ENCODE measurements at places on chromosomes 13 and 19.

DNA sequence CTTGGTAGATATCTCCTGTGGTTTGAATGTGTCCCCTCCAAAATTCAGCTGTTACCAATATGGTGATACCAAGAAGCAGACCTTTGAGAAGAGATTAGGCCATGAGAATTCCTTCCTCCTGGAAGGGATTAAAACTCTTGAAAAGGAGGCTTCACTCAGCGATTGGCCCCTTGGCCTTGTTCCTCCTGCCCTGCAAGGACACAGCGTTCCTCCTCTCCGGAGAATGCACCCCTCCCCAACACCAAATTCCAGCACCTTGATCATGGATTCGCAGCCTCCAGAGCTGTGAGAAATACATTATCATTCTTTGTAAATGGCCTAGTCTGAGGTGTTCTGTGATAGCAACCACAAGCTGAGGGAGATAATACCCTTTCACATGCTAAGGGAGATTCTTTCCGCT is 34.5 kb upstream of the ARHGEF7 start:
- no peak for DNase-seq

DNA sequence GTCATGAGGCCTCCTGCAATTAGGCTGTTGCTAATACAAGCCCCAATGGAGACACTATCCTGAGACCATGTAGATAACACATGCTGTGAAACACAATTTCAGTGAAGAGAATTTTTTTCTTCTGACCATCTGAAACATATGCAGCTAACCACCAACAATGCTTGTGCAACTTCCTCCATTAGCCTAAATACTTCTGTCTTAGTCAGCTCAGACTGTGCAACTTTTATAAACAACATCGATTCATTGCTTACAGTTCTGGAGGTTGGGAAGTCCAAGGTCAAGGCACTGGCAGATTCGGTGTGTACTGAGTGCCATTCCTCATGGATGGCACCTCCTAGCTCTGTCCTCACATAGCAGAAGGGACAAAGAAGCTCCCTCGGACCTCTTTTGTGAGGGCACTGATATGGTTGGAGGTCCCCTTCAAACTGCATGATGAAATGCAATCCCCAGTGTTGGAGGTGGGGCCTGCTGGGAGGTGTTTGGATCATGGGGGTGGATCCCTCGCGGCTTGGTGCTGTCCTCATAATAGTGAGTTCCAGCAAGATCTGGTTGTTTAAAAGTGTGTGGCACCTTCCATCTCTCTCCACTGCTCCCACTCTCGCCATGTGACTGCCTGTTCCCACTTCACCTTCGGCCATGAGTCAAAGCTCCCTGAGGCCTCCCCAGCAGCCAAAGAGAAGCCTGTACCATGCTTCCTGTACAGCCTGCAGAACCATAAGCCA is 27.7 kb downstream of the STK24 start:
- peak; percentile 79 for DNase-seq

DNA sequence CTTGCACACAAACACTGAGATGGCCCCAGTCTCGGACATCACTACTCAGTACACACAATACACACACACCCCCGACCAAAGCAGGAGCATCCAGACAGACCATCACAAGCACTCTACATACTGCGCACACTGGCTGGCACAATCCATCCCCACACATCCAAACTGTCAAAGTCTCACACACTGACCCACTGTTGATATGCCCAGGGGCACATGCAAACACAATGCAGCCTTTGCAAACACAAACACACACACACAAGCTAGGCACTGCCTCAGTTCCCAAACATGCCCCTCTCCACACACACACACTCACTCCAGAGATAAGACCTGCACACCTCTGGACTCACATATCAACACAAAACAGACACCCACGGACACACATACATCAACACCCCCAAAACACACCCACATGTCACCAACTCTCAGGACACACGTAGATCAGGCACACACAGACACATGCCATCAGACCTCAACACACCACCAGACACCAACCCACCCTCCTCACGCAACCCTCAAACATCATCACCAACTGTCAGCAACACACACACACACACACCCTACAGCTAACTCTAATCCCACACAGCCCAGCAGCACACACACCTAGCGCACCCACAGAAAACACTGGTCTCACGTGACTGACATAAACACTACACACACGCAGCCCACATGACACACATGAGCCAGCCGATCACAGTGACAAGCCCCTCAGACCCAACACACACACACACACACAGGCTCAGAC is 1.9 kb downstream of the BBC3 start:
- DNase-seq = peak; percentile 34

- peak; percentile 36 for DNase-seq
Observed at GRCh38 chr19:17234911-17235299, 8.9 kb downstream of the OCEL1 start.

GRCh38 chr19:40721936-40722661 is 5.2 kb downstream of the ITPKC start:
- no peak for DNase-seq

DNA sequence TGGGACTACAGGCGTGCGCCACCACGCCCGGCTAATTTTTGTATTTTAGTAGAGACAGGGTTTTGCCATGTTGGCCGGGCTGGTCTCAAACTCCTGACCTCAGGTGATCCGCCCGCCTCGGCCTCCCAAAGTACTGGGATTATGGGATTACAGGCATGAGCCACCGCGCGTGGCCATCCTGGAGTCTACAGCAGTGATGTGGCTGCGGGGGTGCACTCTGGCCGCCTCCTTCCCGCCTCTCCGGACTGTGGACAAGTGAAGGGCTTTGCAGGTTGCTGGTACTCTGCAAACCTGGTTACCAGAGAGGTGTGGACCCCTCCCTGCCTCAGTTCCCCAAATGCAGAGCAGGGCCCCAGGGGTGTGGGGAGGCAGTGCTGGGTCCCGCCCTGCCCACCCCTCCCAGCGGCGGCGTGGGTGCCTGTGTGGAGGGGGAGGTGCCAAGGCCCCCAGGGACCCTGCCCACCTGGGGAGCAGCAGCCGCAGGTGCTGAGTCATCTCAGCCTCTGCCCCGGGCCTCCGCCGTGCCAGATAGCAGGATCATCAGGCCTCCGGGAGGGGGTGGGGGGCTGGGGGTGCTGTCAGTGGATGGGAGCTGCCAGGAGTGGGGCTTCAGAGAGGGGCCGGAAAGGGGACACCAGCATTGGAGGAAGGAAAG is 23.1 kb downstream of the ARID3A start:
- DNase-seq = no peak

DNA sequence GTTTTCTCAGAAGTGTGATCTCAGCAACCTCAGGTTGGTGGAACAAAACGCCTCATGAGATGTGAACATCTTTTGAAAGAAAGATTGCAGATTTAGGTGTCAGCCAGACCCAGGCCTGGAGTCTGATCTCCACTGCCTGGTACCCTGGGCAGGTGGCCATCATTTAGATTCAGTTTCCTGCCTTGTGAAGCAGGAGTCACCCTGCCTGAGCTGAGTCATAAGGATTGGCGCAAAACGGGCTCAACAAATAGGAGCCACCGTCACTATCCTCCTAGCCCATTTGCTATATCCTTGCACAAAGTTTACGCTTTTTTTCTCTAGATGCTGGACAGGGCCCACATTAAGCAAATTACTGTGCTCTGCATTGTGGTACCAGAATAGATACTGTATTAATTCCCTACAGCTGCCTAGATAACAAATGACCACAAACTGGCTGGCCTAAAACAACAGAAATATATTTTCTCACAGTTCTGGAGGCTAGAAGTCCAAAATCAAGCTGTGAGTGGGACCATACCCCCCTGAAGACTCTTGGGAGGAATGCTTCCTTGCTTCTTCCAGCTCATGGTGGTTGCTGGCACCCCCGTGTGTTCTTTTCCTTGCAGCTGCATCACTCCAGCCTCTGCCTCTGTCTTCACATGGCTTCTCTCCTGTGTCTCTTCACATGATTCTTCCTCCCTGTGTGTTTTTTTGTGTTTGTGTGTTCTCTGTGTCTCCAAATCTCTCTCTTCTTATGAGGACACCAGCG is 38.2 kb downstream of the TNFSF11 start:
- no peak for DNase-seq

DNA sequence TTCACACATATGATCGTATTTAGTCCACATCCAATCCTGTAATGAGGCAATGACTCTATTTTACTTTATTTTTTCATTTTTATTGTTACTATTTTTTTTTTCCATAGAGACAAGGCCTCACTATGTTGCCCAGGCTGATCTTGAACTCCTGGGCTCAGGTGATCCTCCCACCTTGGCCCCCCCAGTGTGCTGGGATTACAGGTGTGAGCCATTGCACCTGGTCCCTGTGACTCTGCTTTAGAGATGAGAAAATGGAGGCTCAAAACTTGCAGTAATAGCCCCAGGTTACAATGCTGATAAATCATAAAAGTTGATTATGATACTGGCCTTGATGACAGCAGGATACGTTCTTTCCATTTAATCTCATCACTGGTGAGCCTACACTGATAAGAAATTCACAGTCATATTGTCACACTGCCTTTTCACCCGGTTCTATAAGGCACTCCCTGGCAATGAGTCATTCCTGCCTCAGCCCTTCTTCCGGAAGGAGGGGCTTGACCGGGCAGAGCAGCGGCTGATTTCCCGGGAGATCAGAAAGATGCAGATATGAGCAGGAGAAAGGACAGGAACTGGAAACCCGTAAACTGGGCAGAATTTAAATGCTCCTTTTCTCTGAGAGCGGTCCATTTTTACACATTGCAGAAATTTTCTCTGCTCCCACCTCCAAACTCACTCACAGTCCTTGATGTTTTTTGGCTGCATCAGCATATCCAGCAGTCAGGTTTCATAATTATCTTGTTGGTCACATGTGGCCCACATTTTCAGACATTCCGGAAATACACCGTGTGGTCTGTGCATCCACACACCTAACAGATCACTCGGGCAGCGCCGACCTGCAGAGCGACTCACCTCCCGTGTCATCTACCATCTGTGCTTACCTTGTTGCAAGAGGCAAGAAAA is 616.4 kb downstream of the EFNB2 start:
- peak; percentile 83 for DNase-seq

GRCh38 chr19:13888281-13888680 is 11.3 kb downstream of the NANOS3 start:
- DNase-seq = no peak

GRCh38 chr19:33819880-33820781 is 23.5 kb downstream of the KCTD15 start:
- DNase-seq = peak; percentile 77

DNA sequence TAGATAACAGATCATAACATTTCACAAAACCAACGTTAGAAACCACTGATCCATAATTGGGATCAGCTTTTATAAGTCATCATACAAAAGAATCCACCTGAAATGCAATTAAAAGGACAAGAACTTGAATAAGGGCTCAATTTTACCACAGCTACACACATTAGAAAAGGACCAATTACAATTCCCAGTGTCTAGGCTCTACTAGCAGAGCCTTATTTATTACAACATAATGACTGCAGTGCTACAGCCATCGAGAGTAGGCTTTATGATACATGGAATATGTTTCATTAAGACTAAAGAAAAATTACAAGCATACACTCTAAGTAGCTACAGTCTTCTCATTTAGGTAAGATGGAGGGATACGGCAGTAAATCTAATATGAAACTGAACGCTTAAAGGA is 2.9 kb downstream of the RBM26 start:
- DNase-seq = no peak

DNA sequence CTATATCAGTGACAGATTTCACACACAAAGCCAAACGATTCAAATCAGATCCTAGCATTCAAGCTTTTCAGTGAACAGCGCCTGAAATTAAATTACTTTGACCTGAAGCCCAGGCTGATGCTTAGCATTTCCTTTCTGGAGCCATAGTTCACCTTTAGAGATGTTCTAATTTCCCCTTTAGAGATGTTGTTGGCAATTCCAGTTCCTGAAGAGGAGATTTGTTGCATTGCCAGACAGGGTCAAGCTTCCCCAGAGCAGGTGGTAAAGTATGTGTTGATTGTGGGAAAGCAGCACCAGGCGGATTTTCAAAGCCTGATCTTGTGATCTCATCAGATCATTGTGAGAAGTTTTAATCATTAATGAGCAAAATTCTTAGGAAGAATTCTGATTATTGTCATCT is 609.8 kb upstream of the KLF12 start:
- no peak for DNase-seq

- no peak for DNase-seq
Observed at GRCh38 chr13:39815345-39816111, 160.1 kb downstream of the COG6 start.

GRCh38 chr13:31697290-31697689 is 42.0 kb upstream of the RXFP2 start:
- DNase-seq = peak; percentile 42

GRCh38 chr19:14495672-14496028 is 277 bp downstream of the GIPC1 start:
- no peak for DNase-seq

GRCh38 chr19:19480688-19481087 is 34.7 kb downstream of the TSSK6 start:
- no peak for DNase-seq

GRCh38 chr13:96710166-96710862 is 284.0 kb downstream of the OXGR1 start:
- no peak for DNase-seq

GRCh38 chr19:5587071-5587455 is 19.3 kb upstream of the TINCR start:
- no peak for DNase-seq

GRCh38 chr13:42373048-42373812 is 101.3 kb downstream of the AKAP11 start:
- no peak for DNase-seq

- no peak for DNase-seq
Observed at GRCh38 chr19:34504809-34505291, 23.3 kb downstream of the WTIP start.

GRCh38 chr19:7287722-7288121 is 6.5 kb downstream of the INSR start:
- DNase-seq = no peak

- DNase-seq = no peak
Observed at GRCh38 chr13:33188093-33188882, 97.3 kb downstream of the STARD13 start.

DNA sequence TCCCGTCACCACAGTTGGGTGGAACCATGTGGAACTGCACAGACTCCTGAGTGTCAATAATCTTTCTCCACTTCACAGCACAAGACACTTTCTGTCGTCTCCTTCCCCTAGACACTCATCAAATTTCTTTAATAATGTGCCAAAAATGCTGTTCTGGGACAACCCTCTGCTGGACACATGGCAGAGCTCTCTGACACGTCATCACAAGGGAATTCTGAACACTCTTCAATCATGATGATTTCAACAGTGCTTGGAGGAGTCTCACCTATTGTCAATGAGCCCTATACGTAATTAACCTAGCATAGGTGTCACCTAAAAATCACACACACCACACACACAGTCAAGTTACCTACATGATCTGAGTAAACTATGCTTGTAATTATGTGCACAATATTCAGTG is 141.3 kb downstream of the STOML3 start:
- DNase-seq = peak; percentile 12
